ENCODE measurements at places on chromosomes 3 and 15.

DNA sequence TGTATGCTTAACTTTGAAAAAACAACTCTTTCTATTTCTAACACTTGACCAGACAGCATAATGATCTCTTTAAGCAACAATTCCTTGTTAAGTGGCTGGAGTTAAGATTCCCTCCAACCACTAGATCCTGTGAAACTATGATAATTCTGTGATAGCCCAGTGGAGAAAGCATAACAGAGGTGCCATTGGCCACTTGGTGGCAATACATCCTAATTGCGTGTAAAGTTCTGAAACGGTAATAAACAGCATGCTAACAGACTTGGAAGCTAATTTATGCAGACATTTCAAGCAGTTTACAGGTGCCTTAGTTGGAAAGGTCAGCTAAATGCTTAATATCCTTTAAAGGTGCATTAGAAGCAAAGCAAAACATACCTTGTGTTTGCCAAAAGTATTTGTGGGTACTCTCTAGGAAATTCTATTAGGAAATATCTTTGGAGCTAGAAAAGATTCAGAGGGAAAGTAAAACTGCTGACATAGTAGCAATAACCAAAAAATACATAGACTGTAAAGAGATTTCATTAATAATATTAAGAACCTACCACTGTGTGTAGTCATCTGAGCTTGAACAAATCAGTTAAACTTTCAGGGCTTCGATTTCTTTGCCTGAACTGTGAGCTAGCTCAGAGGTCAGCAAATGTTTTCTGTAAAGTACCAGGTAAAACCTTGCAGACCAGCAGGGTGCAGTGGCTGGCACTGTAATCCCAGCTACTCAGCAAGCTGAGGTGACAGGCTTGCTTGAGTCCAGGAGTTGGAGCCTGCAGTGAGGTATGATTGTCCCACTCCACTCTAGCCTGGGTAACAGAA is 19.0 kb upstream of the CSTA start:
- DNase-seq: no peak

DNA sequence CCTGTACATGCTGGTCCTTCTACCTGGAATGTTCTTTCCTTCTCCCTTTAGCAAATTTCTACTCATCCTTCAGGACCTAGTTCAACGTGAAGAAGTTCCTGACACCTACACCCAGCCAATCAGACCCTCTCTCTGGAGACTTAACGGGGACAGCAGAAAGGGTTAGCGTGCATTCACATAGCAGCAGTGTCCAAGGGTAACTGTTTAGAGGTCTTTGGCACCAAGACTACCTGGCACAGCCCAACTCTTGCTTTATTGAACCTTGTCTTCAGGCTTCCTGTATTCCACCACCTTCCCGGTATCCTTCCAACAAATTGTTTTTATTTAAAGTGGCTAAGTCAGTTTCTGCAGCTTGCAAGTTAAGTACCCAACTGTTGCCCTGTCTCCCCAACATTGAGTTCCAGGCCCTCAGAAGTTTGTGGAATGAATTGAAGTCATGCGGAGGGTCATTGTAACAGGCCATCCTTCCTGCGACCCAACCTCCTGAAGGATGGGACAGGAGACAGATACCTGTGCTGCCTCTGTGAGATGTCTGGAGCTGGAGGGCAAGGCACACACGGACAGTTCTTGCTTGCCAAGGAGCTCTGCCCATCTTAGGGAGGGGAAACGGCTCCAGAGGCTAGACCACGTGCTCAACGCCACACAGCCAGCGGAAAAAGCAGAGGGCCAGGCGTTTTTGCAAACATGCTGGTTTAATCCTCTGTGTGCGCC is 14.4 kb upstream of the WNT7A start:
- DNase-seq: peak; percentile 51

GRCh38 chr3:195075941-195076875 is 194.8 kb downstream of the XXYLT1 start:
- no peak for DNase-seq

DNA sequence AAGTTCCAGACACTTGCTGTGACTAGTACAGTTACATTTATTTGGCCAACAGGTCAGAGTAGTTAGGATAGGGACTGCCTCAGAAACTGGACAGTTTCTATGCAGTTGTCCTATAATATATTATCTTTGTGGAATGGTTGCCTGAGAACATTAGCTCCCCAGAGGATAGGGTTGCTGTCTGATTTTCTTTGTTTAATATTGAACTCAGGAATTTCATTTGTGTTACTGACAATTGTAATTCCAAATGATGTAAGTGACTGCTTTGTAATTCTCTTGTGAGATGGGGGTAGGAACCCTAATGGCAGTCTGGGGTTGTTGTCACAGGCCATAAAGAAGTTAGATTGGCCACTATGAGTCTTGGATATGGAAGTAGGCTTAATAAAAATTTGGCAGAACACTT is 2.2 kb downstream of the NXPE3 start:
- no peak for DNase-seq

DNA sequence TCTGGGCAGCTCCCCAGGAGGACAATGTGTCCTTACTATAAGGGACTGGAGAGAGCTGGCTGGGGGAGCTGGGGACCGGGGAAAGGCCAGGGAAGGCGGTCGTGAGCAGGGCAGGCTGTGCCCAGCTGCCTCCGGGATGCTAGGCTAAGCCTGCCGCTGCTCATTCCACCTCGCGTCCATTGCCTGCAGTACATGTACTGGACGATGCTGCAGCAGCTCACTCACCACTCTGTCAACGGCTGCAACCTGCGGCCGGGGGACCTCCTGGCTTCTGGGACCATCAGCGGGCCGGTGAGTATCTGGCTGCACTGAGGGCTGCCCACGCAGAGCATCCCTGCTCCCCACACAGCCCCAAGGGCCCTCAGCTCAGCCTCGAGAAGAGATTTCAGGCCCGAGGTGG is 27.1 kb downstream of the FAH start:
- DNase-seq: no peak

Measured in CD4-positive, alpha-beta T cell (primary cell).